ENCODE measurements at places on chromosomes 6 and 20.

DNA sequence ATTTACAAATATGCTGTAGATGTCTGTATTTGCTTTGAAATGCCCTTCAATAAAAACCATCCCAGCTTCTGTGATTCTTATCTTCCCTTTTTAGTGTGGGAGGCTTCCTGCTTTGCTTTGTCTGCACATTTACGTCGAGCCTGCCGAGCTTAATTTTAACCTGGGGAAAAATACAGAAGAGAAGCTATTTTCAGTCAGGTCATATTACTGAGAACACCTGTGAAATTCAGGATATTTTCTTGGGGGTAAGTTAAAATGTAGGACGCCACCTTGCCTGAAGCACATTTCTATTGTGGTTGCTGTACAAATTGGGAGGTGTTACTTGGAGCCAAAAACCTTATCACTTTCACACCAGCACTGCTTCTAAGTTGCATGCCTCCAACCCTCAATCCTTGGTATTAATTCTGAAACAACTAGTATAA is 43.6 kb upstream of the FUCA2 start:
- DNase-seq: no peak

- no peak for DNase-seq
Measured at GRCh38 chr6:136492409-136492808, 57.8 kb downstream of the MAP7 start.

DNA sequence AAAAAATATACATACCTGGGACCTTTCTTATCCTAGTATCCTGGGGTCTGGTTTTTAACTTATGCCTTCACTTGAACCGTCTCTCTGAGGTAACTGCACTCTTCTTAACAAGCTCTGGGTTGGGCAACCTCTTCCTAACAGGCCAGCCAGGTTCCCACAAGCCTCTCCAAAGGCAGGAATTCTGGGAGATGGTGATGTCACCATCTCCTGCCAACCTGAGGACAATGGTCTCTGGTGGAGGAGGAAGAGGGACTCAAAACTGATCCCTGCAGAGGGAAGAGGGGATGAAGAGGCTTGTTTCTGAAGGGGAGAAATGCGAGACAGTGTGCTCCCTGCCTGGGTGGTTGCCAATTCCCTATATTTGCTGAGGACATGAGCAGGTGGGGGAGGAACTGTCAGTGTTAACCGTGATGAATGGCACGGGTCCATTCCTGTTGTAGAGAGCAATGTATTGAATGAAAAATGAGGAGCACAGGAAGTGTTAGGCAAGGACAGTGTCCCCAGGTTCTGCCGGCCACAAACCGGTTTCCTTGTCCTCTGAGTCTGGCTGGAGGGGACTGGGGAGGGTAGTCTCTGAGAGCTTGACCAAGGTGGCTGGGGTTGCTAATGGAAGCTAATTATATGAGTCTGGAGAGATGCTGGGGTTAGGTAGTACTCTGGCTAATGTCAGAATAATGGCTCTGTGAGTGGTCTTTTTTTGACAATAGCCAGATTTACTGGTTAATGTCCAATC is 95.5 kb downstream of the KCNB1 start:
- no peak for DNase-seq

DNA sequence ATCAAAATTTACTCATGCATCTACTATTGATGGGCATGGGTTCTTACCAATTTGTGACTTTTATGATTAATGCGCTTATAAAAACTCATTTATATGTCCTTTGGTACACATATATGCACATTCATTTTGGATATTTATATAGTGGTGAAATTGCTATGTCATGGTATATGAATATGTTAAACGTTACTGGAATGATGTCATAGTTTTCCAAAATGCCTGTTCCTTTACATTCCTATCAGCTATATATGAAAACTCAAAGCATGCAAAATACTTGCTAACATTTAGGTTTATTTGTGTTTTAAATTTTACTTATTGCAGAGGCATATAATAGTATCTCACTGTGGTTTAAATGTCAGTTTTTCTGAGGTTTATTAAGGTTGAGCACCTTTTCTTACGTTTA is 1403.1 kb downstream of the HACE1 start:
- DNase-seq: no peak

- DNase-seq: no peak
Measured at GRCh38 chr6:170243386-170243785, 47.5 kb downstream of the DLL1 start.

- DNase-seq: no peak
Measured at GRCh38 chr6:51398064-51398705, 579.5 kb downstream of the TFAP2B start.

- DNase-seq: no peak
Measured at GRCh38 chr6:128238225-128238624, 282.2 kb downstream of the PTPRK start.

- no peak for DNase-seq
Measured at GRCh38 chr6:69294407-69294806, 502.4 kb downstream of the LMBRD1 start.

- DNase-seq: no peak
Measured at GRCh38 chr20:39829661-39830060, 859.4 kb downstream of the MAFB start.
